ENCODE measurements at places on chromosomes 3 and 15.

DNA sequence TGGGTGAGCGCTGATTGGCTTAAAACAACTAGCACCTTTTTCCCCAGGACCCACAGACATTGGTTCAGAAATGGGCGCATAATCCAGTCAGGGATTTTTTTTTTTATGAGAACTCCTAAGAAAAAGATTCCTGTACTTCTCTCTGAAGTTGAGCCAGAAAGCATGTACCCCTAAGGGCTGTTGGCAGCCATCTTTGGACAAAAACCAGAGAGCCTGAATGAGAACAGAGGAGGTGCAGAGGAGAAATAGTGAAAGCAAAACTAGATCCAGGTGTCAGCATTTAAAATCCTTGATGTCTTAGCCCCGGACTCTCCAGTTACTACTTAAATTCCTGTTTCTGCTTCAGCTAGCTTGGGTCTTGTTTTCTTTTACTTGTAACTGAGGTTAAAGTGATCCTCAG is 1.9 kb upstream of the SLC27A2 start:
- DNase-seq, result no peak

DNA sequence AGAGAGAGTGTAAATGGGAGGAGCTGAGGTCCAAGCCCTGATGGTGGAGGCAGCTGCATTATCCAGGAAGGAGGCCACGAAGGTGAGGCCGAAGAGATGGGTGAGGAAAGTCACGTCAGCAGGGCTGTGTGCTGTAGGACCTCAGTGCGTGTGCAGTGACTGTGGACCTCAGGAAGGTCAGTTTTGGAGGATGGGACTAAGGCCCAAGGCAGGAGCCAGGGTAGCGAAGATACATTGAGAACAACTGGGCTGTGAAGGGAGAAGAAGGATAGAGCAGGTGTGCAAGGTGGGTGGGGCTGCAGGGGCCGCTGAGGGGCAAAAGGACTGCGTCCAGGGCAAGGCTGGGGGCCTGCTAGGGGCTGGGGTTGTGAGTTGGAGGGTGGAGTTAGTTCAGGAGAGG is 4.9 kb downstream of the KLHL40 start:
- DNase-seq, result no peak

DNA sequence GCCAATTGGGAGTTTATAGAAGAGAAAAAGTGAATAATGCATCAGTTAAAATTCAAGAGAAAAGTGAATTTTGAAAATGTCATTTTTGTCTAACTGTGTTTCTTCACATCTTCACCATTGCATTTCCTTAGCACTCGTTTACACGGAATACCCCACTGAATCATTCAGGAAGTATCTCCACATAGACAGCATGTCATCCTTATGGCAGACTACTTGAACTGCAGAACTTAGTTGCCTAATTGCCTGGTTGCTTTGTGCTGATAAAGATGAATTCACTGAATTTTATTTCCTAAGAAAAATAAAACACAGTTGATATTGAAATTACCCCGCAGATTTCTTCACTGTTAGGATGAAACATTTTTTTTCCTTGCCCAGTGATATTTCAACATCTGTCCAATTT is 627.1 kb downstream of the ROBO1 start:
- DNase-seq, result no peak

DNA sequence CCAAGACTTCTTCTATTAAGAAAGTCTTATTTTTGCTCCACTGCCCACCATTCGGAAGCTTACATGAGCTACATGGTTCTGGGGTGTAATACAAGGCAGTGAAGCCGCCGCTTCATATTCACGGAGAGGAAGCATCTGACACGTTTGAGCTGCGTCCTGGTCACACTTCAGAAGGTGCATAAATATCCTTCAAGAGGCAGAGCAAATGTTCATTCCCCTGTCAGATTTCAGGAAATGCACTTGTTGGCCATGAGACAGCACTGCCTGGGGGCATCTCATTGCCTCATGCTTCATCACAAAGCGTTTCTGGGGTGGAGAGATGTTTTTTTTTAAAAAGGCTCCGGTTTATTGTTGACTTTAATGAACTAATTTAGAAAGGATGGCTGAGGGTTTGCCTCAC is 119.9 kb downstream of the CADPS start:
- no peak for DNase-seq

DNA sequence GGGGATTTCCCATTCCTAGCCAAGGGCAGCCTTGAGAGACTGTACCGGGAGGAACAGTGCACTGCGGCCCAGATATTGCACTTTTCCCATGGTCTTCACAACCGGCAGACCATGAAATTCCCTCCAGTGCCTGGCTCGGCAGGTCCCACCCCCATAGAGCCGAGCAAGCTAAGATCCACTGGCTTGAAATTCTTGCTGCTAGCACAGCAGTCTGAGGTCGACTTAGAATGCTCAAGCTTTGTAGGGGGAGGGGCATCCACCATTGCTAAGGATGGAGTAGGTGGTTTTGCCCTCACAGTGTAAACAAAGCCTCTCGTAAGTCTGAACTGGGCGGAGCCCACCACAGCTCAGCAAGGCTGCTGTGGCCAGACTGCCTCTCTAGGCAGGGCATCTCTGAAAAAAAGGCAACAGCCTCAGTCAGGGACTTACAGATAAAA is 156.3 kb downstream of the FRMD5 start:
- DNase-seq, result no peak

DNA sequence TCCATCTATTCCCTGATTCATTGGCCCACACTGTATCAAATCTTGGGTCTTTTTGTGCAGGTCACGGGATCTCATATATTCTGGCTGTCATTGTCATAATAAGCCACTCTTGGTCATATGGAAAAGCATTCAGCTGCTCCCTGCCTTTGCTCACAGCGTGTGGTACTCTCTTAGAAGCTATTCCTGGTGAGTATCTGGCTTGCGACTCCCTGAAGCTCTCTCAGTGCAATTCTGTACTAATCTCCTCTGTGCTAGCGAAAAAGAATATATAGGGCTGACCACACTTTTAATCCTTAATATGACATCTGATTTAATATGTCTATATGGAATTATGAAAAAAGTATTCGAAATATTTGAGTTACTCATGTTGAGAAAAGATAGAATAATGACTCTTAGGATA is 440.8 kb upstream of the GBE1 start:
- DNase-seq, result no peak

- no peak for DNase-seq
Measured at GRCh38 chr15:76146812-76147211, 87.0 kb downstream of the TMEM266 start.

DNA sequence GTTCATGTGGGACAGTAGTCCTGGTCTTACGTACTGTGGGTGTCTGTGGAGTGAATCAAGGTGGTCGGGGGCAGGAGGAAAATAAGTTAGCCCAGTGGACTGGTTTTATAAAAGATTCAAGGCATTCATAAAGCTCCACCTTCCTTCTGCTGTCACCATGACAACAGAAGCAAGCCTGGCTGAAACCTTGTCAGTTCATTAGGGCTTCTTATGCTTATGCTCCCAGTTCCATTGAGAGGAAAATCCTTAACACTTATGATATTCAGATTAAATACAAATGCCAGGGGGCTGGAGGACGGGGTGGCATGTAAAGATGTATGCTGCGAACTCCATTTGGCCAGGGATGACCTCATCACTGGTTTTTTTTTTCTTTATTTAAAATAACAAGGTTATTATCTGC is 283.1 kb upstream of the ATP10A start:
- no peak for DNase-seq

DNA sequence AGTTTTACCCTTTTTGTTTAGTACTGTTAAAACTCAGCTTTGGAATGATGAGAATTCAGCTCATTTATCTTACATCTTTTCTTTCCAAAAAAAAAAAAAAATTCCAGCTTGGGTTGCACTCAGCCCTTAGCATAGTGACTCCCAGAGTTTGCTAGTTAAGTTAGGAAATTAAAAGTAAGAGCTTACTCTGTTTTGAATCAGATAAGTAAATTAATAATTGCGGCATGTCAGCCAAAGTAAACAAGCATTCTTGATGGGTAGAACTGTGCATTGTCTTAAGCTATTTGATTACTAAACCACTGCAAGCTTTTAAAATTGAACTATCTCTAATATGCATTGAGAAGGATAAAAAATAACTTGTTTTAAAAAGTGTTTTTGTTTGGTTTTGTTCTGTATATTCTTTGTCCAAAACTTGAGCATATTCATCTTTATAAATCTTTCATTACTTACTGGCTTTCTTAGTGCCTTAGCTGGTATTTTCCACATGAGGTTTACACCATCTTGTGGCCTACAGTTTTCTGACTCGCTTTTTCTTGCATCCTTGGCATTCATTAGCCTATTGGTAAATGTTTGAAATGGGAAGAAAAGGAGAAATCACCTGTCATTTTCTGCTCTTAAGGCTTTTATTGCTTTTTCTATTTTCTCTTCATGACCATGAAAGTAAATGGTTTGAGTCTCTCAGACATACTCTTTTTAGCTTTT is 107.6 kb downstream of the FILIP1L start:
- DNase-seq, result no peak

DNA sequence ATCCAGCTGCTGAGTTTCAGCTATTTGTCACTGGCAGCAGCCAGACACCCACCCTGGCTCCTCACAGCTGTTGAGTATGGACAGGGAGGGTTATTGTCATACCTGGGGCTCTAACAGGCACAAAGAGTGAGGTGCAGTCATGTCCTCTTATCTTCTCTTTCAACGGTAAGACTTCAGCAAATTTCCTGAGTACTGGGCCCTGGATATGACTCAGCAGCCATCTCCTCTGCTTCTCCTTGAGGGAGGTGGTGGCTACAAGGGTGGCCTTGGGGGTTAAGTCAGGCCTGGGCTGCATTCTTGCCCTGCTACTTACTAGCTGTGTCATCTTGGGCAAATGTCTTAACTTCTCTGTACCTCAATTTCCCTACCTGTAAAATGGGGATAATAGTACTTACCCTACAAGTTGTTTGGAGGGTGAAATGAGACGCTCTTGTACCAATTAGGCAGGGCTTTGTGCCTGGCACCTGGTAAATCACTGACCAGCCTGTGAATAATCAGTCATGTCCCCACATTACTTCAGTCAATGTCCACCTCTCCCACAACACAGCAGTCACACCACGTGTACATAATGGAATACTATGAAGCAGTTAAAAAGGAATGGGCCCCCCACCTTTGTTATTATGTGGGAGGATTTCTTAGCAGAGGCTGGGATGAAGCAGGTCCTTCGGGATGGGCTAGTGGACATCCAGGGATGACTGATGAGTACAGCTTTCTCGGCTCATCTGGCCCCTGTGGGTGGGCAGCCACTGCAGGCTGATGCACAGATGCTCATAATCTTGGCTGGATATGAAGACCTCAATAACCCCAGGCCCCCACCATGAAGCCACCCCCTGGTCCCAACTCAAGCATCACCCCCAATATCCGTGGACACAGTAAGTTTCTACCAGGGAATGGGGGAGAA is 528.8 kb downstream of the SHQ1 start:
- no peak for DNase-seq

- DNase-seq, result no peak
Measured at GRCh38 chr3:33218446-33219174, at the start of gene SUSD5. SUSD5 (minus strand) TSS chr3:33218810; CDS start chr3:33218797, 13 bp downstream.

DNA sequence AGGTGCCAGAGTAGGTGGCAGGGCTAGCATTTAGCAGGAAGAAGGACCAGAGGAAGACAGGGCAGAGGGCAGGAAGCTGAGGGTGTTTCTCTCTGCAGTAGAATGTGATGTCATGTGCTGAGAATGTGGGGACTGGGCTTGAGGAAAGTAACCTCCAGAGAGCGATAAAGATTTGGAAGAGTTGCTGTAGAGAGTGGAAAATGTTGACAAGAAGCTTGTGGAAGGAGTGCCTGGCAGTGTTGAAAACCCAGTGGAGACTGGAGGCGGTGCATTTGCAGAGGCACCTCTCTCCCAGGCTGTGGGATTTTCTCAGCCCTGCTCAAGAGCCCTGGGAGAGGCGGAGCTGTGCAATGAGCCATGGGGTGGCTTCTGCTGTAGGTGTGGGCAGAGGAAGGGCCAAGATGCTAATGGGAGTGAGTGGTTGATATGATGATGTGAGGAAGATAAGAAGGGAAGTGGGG is 54.8 kb downstream of the MESD start:
- DNase-seq, result no peak

GRCh38 chr3:66527246-66527645 is 26.4 kb upstream of the LRIG1 start:
- DNase-seq, result no peak

DNA sequence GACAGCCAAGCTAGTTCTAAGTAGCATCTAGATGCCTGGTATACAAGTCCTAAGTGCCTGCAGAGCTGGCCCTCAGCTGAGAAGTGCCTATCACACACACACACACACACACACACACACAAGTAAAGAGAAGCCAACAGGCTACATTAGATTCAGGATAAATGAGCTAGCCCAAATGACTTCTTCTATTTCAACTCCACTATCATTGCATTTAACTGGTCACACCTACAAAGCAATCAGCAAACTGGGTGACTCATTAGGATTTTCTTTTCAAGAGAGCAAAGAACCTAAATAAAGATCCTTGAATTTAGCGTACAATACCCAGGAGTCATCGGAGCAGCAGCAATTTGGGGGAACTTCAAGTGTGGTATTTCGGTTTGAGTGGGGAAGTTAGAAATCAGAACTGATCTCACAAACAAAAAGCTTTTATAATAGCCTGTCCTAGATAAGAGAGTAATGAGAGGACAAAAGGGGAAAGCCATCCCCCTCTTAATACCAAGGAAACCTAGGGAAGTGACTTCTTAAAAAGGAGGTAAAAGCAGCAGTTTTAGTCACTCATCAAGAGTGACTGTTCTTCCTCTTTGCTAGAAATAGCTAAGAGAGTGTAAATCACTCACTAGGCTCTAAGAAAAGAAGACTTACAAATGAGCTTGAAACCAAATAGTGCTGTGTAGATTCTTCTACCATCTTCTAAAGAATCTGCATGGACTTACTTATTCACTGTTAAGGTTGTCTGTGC is 112.7 kb downstream of the TNIK start:
- no peak for DNase-seq

DNA sequence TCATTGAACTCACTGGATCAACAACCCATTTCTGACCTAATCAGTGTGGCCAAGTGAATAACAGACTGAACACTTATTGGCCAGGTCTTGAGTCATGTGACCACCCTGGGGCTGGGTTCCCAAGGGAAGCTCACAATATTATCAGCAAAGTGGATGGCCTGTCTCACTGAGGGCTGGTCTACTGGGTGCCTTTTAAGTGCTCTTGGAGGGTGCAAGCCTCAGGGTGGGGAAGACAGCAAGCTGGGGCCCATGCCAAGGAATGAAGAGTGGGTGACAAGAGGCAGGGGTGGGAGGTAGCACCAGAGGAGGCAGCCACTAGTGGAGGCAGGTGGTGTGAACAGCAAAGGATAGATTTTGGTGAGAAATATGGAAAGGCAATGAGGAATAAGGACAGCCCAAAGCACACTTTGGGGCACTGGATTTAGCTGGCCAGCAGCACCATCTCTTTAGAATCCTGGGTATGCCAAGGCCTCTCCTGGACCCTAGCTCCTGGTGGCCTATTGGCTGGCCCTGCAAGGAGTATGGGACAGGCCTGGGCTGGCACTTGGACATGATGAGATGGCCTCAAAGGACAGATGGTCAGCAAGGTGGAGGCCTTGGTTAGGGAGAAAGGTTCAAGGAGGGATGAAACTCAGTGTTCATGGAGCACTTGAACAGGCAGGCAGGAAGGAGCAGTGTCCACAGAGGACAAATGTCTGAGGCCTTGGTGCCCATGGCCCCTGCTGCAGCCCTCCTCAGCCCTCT is 34.2 kb downstream of the HMCES start:
- DNase-seq, result no peak
